ENCODE measurements at places on chromosomes 5 and 9.

- DNase-seq = no peak
These were observed 779 bp upstream of the VCAN start for GRCh38 chr5:83470526-83471404.

- DNase-seq = no peak
These were observed 83.4 kb downstream of the RAPGEF1 start for GRCh38 chr9:131656356-131657036.

DNA sequence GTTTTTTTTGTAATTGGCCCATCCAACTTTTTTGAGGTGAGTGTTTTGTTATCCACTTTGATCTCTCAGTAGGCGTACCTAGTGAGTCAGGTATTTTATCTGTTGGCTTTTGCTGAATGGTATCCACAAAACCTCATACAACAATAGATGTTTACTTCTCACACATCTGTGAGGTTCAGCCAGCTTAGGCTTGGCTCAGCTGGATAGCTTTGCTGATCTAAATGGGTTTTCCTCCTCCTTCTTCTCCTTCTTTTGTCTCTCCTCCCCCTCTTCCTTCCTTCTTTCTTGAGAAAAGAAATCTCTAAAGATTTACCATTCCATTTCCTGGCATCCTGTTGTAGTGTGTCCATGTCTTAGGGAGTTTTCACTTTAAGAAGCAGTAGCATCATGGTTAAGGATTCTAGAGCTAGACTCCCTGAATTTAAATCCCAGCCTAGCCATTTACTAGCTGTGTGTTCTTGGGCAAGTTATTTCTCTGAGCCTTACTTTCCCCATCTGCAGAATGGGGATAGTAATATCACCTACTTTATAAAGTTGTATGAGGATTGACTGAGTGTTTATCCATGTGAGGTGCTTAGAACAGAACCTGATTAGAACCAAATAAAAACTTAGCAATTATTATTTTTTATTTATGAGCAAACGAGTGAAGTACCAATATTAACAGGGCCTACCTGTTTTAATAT lies 126.3 kb downstream of the ARHGAP26 start:
- no peak for DNase-seq

- peak; percentile 70 for DNase-seq
These were observed 60.4 kb upstream of the CAST start for GRCh38 chr5:96601715-96602244.

GRCh38 chr9:137069508-137070091 lies 757 bp downstream of the SAPCD2 start:
- DNase-seq = no peak

DNA sequence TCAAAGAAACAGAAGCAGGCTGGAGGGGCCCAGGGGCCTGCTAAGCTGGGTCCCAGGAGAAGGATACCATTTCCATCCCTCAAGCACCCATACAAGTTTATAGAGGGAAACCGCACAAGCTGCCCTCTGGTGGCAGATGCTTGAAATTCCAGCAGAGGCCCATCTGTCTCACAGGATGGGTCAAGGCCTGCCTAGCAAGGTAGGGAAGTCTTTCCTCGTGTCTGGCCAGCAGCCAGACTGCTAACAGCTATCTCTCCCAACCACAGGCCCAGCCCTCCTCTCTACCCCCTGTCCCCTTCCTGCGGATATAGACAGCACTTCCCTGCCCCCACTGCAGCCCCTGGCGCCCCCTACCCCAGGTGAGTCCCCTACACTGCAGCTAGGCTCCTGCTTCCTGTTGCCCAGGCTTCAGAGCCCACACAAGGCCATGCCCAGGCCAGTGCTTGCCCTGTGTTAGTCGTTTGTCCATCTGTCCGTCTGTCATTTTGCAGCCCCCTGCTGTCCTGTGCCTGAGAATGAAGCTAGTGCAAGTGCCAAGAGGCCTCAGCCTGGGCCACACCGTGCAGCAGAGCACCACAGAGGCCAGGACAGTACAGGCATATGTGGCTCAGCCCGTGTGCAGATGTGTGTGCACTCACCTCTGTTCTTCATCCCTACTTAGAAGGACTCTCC lies 26.2 kb downstream of the TCF7 start:
- DNase-seq = peak; percentile 69

- DNase-seq = no peak
These were observed 28.1 kb downstream of the CPEB4 start for GRCh38 chr5:173916233-173916632.

DNA sequence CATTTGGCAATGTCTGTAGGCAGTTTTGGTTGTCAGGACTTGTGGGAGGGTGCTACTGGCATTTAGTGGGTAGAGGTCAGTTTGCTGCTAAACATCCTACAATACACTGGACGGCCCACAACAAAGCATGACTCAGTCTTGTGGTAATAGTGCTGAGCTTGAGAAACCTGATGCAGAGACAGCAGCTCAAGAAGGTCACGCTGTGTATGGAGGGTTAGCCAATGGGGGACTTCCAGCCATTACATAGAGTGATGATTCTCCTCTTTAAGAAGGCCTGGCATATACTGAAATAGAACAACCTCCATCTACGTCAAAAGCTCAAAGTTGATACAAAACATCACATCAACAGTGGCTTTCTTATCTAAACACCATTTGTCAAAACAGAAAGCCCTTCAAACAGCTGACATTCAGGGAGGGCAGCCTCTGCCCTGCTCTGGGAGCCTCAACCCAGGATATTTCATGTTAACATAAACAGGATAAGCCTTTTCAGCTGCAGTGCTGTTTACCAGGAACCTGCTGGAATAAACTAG lies 143.0 kb downstream of the GPBP1 start:
- peak; percentile 84 for DNase-seq

DNA sequence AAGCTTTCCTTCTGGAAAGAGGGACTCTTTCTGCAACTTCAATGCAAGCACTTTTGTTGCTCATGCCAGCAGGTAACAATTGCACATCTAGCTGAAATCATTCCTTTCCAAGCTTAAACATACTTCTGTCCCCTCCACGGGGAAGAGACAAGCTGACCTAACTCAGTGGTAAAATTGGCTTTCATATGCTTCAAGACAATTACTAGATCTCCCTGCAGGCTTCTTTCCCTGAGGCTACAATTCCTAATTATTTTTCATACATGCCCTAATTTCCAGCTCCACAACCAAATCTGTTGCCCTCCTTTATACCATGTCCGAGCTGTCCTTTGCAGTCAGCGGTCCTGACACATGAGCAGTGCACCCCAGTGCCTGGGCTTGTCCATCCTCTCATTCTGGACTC lies 324.9 kb downstream of the SPOCK1 start:
- no peak for DNase-seq

DNA sequence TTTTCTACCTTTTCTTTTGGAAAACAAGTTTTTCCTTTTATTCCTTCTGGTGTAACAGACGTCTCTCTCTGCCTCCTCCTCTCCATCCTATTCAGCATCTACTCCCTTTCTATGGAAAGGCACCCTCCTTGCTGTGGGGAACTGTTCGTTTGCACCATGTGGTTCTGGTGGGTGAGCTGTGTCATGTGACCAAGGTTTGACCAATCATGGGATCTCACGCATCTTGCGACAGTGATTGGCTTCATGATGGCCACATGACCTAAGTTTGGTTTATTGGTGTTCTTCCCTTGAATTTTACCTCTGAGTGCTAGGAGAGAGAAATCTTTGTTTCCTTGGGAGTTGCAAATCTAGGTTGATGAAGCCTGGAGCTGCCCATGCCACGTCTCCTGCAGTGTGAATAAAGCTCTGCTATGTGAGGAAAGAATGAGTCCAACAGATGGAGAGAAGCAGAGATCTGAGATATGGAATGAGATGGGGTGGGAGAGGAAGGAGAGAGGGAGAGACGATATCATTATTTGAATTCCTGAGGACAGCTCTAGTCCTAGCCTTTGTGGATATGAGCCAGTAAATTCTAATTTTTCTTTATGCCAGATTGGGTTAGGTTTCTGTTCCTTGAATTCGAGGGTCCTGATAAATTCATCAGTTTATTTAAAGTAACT lies 178.8 kb upstream of the IL12B start:
- peak; percentile 29 for DNase-seq

- DNase-seq = peak; percentile 7
These were observed 120.7 kb upstream of the APC start for GRCh38 chr5:112616812-112617547.

- DNase-seq = no peak
These were observed 3.7 kb downstream of the IPPK start for GRCh38 chr9:92666236-92666635.

DNA sequence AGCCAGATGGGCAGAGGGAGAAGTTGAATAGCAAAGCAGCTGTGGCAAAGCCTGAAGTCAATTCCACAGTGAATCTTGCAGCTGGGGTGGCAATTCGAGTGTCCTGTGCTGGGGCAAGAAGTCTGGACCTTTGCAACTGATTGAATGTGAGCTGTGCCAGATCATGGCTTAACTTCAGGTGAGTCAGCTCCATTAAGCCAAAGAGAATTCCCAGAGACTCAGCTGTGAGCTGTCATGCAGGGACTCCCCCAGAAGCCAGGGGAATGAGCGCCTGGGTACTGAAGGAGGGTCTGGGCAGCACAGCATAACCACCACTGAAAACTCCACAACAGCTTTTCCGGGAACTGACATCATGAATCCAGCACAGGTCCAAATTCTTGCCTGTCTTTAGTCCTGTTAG lies 153.5 kb upstream of the TRPC7 start:
- peak; percentile 4 for DNase-seq
